Keratinocyte (primary cell): ENCODE measurements at places on chromosomes 12 and 14.

- no peak for DNase-seq
Measured at GRCh38 chr12:49568442-49569162, 660 bp upstream of the MCRS1 start.

GRCh38 chr14:57189070-57189469 lies 79.6 kb downstream of the EXOC5 start:
- no peak for DNase-seq

DNA sequence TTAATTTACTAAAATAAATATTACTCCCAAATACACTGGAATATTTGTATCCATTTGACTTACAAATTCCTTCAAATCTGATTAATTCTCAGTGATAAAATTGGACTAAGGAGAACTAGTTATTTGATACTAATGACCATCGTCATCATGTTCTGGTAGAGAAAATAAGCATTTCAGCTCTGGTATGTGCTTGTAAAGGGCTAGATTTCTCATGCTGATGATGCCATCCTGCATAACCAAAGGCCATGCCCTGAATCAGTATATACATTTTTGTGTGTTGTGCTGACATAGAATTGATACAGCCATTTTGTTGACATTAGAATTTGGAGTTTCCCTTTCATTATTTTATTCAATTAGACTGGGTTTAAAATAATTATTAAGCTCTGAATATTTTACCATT lies 148.9 kb downstream of the PCNX1 start:
- no peak for DNase-seq

- DNase-seq = no peak
Measured at GRCh38 chr12:88638966-88639760, 58.9 kb upstream of the KITLG start.

- DNase-seq = no peak
Measured at GRCh38 chr12:104057771-104058197, 6.5 kb upstream of the HCFC2 start.

GRCh38 chr14:94081386-94081820 lies 293 bp downstream of the IFI27L1 start:
- no peak for DNase-seq

DNA sequence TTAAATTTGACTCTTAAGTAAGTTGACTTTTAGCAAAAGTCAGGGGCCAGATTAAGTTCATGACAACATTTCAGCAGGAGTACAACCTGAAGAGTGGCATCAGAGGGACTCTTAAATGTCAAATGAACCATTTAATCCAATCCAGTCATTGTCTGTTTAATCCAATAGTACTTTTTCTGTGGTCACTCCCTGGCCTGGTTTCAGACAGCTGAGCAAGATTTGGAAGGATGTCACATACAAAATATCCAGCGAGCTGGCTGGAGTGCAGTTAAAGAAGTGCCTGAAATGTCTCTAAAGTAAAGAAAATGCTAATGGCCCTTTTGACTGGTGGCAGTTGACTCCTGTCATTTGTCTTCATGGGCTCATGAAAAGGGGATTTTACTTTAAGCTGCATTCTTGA lies 1082.1 kb downstream of the AACS start:
- no peak for DNase-seq

- no peak for DNase-seq
Measured at GRCh38 chr12:112759786-112760185, 31.8 kb upstream of the RPH3A start.

GRCh38 chr14:27050208-27050607 lies 452.4 kb upstream of the NOVA1 start:
- no peak for DNase-seq

DNA sequence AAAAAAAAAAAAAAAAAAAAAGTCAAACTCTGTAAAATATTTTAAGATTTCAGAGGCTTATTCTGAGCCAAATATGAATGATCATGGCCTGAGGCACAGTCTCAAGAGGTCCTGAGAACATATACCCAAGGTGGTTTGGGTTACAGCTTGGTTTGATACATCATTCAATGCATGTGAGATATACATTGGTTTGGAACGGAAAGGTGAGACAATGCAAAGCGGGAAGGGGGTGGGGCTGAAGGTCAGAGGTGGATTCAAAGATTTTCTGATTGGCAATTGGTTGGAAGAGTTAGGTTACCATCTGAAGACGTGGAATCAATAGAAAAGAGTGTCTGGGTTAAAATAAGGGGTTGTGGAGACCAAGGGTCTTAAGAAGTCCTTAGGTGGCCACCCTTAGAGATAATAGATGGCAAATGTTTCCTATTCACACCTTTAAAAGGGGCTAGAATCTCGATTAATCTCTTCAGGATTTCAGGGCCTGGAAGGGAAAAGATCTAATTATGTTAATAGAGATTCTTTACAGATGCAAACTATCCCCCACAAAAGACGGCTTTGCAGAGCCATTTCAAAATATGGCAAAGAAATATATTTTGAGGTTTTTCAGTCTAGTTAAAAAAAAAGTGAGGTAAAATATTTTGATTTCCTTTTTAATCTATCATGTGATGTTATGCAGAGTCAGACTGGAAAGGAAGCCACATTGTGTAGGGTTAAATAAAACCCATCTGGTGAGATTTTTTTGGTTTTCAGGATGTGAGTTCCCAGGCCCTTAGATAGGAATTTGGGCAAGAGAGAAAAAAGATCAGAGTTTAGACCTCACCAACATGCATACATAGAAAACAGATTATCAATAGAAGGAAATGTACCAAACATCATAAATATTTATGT lies 173.8 kb upstream of the CNOT2 start:
- no peak for DNase-seq

- peak; percentile 45 for DNase-seq
Measured at GRCh38 chr12:119940897-119941296, 48.1 kb upstream of the BICDL1 start.

DNA sequence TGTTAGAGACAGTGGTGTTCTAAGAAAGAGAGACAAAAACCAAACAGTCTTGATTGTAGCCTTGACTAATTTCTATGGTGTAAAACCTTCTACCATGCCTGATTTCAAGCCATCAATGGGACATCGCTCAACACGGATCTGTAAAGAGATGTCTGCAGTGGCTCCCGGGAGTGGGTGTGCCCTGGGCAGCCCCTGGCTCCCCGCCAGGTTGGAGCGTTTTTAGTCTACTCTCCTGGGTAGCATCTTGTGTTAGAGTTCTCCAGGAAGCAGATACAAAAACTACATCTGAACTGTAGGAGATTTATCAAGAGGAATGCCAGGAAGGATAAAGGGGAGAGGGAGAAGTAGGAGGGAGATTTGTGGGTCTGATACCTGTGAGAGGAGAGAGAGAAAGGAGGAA lies 1212.9 kb downstream of the BCL11B start:
- no peak for DNase-seq

- no peak for DNase-seq
Measured at GRCh38 chr12:63862187-63862968, 17.9 kb downstream of the SRGAP1 start.

DNA sequence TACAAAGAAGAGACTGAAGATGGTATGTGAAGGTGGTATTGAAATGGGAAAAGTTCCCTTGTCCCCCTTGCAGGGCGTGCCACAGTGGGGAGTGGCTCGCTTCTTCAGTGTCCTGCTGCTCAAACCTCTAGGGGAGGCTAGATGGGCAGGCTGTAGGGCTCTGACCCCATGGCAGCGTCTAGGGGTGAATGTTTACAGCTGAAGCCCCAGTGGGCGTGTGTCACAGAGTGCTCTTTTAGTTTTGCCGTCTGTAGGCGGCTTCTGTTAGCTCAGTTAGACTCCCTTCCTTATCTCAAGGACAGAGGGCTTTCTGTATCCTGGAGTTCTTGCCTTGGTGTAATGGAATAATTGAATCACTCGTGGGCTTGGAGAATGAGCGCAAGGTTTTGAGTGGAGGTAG lies 266.2 kb downstream of the RAD51B start:
- DNase-seq = no peak

GRCh38 chr12:127970491-127970890 lies 296.5 kb upstream of the TMEM132C start:
- no peak for DNase-seq

DNA sequence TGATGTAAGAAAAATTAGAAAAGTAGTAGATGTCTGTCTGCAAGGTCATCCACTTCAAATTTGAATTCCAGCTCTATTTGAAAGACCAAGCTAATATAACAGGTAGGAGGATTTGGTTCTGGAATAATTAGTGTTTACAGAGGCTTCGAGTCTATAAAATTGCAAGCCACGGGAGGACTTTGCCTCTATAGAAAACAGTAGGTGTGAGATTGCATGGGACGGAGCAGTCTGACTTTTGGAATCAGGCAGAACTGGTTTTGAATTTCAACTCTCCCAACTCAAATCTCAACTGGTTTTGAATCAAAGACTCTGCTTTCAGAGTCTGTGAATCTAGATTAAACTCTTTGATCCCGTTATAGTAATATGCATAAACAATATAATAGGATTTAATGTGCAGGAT lies 82.4 kb downstream of the PIK3C2G start:
- no peak for DNase-seq

DNA sequence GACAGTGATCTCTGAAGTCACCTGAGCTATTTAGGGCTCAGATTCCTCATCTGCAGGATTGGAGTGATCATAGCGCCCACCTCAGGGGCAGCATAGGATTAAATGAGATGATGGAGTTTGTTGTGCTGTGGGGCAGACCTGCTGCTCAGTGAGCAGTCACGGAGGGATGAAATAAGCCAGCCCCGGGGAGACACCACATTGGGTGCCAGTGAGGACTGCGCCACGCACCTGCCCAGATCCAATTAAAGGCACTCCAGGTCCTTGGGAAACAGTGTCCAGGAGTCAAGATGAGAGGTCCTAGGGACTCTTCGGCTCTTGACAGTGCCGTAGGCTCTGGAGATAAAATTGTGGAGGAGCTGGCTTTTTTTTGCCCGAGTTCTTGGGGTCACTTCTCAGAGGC lies 166.2 kb downstream of the ADGRD1 start:
- no peak for DNase-seq

- DNase-seq = no peak
Measured at GRCh38 chr14:56235388-56235787, 117.2 kb downstream of the PELI2 start.

DNA sequence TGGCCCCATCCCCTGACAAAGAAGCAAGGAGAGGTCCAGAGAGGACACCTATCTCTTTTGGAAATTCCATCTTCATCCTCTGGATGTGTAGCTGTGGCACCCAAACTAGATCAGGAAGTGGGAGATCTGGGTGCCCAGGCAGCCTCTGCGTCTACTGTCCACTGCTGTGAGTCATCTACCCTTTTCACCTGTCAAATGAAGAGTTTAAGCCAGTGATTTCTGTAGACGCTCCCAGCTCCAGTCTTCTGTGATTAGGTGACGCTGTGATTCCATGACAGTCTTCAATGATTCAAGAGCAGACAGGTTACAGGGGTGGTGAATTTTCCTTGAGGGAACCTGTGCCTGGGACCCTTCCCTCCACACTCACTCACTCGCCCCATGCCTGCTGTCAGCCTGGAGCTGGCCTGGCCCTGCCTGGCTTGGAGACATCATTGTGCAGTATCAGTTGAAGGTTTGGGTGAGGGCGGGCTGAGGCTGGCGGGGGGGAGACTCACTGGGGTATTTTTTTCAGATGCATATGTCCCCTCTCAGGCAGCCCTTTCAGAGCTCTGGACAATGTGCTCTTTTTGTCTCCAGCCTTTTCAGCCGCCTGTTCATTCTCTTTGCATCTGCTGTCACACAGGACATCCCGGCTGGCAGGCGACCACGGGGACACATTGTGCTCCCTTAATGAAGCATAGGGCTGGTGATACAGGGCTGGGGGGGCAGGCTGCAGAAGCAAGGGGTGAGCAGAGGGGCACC lies 56.8 kb upstream of the PARP11 start:
- no peak for DNase-seq

DNA sequence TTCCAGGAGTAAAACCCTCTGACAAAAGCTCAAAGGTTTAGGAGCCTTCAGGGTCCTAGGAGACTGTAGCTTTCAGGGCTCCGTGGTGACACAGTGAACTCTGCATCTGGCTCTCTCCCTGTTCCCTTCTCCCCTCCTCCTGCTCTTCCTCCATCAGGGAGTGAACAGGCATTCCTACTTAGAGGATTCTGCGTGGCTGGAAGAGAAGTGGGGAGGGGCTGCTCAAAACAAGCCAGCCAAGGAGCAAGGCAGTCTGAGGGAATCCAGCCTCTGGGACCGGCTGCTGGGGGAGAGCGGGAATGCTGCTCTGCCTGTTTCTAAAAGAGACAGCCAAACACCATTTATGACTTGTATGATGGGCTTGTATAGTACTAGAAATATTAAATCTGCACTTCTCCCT lies 49.5 kb downstream of the RBMS2 start:
- DNase-seq = no peak
